ENCODE measurements at places on chromosomes 2 and 18.

GRCh38 chr18:62612776-62613175 is 90.0 kb downstream of the ZCCHC2 start:
- DNase-seq, result no peak

DNA sequence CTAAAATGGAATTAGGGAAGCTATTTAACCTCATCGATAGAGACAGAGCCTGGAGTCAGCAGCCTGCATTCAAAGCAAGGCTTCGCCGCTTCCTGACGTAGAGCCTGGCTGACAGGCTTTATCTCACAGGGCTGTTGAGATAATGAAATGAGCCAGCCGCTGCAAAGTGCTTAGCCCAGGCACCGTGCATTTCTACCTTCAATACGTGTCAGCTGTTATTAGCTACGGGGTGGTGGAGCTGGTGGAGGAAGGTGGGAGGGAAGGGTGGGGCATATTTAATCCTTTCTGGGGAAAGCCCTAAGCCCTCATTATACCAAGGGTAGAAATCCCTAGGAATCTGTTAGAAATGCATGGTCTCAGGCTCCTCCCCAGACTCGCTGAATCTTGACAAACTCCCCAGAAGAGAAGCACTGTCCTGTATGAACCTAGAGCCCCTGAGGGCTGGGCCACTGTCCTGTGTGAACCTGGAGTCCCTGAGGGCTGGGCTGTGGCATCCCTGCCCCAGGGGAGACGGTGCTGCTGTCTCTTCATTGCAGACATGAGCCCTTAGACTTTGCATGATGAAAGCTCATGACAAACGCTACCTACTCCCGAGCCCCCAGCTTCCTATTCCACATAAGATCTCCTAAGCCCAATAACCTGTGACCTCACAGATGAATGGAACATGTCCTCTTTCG is 72.4 kb downstream of the ALPK2 start:
- DNase-seq, result no peak

DNA sequence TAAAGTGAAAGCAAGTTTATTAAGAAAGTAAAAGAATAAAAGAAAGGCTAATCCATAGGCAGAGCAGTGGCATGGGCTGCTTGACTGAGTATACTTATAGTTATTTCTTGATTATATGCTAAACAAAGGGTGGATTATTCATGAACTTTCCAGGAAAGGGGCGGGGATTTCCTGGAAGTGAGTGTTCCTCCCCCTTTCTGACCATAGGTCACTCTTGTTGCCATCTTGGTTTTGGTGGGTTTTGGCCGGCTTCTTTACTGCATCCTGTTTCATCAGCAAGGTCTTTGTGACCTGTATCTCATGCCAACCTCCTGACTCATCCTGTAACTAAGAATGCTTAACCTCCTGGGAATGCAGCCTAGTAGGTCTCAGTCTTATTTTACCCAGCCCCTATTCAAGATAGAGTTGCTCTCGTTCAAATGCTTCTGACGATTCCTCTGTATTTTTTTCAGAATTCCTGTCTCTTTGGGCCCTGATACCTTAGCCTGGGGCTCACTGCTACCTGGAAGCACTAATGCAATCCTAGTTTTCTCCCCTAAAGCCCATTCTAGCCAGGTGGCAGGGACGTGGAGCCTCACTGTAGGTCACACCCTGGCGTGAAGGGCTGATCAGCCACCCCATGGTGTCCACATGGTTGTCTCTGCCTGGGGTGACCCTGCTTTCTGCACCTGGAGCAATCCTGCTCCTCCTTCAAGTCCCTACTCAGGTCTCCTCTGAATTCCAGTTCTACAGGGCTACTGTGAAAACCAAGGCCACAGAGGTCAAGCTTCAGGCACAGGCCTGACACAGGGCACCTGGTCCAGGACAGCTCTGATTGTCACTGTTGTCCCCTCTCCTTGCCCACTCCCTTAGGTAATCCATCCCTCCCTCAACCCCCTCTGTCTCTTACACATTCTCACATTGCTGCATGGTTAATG is 6.0 kb upstream of the SLC35F6 start:
- no peak for DNase-seq

DNA sequence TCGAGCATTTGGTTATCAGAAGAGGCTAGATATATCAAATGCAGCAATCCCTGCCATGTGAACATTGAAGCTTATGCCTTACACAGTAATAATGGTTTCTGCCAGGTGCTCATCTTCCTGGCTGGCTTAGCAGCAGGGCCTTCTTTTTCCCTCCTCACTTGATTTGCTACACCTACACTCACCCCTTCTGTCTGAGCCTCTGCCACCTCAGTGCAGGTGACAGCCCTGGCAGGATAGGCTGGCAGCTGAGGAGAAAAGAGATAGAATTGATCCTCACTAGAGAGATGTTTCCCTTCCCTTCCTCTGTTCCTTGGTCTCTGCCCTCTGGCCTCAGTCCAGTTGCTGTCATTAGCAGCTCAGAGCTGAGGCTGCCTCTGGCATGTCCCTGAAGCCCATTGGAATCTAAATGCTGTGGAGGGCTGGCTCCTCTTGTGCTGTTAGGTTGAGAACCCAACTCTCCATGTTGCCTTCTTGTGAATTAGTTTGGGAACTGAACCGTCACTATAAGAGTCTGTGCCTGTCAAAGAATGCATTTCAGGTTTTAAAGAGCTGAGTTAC is 18.2 kb downstream of the MPHOSPH10 start:
- no peak for DNase-seq

DNA sequence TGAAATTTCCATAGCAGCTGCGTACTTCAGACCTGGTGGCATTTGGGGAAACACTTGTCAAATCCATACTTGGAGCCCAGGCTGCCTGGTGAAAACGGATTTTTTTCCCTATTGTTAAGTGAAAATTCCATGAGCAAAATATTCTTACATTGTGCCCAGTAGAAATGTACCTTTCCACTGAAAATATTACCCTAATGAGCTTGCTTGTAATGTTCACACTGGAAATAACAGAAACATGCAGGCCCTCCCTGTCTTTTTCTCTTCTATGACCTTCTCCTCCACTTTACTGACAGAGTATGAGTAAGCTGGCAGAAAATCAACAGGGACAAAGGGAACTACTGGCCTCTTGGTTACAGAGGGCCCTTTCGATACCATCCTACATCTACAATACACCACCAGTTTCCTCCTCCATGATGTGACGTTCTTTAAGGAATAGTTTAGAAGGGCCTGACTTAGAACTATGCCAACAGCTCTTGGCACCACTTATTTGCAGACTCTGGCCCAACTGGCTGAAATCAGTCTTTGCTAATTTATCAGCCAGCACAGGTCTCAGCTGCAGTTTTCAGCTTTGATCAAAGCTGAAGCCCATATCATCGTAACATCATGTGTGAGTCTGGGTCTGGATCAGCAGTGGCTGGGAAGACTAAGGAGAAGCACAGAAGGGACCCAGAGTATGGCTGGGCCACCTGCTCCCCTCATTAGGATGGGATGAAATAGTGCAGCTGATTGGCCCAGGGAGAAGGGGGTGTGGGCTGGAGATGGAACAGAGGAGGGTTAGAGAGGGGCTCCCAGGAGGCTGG is 272.2 kb upstream of the ID2 start:
- DNase-seq, result no peak

DNA sequence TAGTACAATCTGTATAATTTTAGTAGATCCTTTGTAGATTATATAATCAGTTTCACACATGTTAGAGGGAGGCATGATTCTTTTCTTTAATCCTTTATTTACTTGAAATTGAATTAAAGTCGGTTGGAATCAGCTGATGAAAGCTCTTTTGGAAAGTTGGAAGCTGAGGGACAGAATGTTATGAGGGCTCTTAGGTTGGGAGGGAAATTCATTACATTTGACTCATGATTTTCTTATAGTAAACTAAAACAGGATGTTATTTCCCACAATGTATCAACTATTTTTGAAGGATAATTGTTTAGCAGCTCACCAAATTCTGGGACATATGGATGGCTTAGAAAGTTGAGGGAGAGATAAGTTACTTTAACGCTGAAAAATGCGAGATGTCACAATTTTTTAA is 52.7 kb upstream of the TMEFF2 start:
- DNase-seq, result no peak

GRCh38 chr2:231615058-231615671 is 22.5 kb downstream of the TEX44 start:
- DNase-seq, result no peak

DNA sequence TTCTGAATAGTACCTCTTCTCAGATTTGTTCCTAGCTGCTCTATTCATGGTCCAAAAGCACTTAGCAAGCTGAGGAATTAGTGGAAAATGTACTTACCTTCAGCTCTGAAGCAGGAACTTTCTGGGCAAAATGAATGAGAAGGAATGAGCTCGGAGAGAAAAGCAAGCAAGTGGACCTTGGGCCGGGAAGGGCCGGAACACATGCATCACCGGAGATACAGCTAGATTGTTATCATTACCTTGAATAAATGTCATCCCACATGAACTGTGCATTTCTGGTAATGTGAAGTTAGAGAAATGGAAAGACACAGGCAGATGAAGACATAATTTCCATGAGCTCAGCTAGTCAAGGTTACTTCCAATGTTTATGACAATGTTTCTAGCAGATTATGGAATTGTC is at the start of gene MC2R:
TSS of gene MC2R (minus strand) at position 146 of the 400 bp plus-strand sequence. CDS start 30,018 bp downstream, outside the sequence.
- DNase-seq, result no peak
